ENCODE measurements at places on chromosomes 3 and 15. TPM values are rescaled to one million over a fixed set of nuclear protein-coding genes. Genes with fewer than 3 reads are reported as not detected.

DNA sequence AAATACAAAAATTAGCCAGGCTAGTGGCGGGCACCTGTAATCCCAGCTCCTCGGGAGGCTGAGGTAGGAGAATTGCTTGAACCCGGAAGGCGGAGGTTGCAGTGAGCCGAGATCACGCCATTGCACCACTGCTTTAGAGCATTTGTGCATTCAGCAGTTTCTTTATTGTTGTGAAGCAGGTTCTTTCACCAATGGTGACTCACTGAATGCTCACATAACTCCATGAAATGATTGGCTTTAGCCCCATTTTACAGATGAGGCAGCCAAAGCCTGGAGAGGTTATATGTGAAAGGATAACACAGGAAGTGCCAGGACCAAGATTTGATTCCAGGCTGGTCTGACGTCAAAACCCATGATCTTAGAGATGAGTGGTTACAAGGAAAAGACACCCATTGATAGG lies 195.2 kb downstream of the SLCO3A1 start:
- DNase-seq: no peak

- DNase-seq: no peak
Measured at GRCh38 chr3:157066335-157067098, 93.4 kb downstream of the CCNL1 start.

DNA sequence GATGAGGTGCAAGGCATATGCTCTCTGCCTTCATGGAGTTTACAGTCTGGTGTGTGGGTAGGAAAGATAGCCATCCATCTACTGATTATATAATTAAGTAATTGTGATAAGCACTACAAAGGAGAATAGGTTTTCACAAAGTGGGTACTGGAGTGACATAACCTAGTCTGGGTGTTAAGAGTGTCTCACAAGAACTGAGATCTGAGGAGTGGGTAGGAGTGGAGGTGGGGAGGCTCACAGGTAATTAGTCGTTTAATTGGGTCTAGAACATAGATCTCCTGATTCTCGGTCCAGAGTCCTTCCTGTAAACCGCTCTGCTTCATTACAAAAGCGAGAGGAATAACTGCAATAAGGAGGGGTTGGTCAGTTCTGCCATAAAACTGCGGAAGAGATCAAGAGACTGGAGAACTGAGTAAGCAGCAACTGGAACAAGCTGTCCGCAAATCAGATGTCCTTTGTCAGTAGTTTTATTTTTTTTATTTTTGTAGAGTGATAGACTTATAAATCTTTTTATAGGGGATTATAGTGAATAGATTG lies 2.2 kb downstream of the NEO1 start:
- no peak for DNase-seq

The EOMES gene
- 6.9 TPM for total RNA-seq

The SYNPR gene
- total RNA-seq: 119 TPM

The SLC12A8 gene
- 2.4 TPM for total RNA-seq

Measured in frontal cortex (tissue), 4 donors.